ENCODE measurements at places on chromosomes 1 and 21. TPM values are rescaled to one million over a fixed set of nuclear protein-coding genes. Genes with fewer than 3 reads are reported as not detected.

Gene IFI44L
- 54.0 TPM for total RNA-seq

DNA sequence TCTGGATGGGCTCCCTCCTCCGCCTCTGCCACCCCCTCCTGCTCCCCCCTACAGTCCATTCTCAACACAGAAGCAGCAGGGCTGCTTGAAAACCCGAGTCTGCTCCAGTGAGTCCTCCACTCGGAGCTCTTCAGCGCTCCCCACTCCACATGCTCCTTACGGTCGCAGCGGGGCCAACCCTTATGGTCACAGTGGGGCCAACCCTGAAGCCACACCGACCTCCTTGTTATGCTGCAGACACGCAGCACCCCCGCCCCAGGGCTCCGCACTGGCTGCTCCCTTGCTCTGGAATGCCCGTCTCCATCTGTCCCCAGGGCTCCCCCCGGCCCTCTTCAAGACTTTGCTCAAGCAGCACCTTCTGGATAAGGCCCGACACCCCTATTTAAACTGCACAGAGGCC lies 22.6 kb downstream of the GPR157 start:
- no peaks in the 10 kb centered on the region for H3K27me3 ChIP-seq
- no peak overlapping the region for H3K4me3 ChIP-seq
- H3K4me1 ChIP-seq: peaks cover 14% of the 10 kb centered on the region
- no peak overlapping the region for H3K27ac ChIP-seq

Gene ATP6V1G3
- total RNA-seq: not detected

- no peaks in the 10 kb centered on the region for H3K36me3 ChIP-seq
- no peaks in the 10 kb centered on the region for H3K4me1 ChIP-seq
- H3K27me3 ChIP-seq: no peaks in the 10 kb centered on the region
- no peak overlapping the region for H3K27ac ChIP-seq
- no peak for DNase-seq
Measured at GRCh38 chr1:98704474-98704873, 43.0 kb downstream of the SNX7 start.

DNA sequence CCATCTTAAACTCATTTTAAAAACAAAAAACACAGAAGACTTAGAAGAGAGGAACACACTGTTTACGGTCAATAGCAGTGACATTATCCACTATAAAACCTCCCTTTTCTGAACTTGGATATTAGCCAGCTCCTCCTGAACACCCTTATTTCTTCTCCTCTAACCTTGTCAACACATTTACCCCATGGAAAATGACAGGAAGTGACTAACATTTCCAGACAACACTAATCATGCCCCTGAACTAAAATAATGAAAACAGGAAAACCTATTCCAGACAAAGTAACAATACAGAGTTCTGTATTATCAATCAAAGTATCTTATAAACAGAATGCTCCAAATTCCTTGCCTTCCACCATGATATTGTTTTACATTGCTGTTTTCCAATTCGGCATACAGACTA lies 45.3 kb downstream of the PALMD start:
- H3K4me3 ChIP-seq: no peak overlapping the region
- H3K27me3 ChIP-seq: no peaks in the 10 kb centered on the region
- H3K4me1 ChIP-seq: no peaks in the 10 kb centered on the region
- DNase-seq: no peak
- no peaks in the 10 kb centered on the region for H3K36me3 ChIP-seq

DNA sequence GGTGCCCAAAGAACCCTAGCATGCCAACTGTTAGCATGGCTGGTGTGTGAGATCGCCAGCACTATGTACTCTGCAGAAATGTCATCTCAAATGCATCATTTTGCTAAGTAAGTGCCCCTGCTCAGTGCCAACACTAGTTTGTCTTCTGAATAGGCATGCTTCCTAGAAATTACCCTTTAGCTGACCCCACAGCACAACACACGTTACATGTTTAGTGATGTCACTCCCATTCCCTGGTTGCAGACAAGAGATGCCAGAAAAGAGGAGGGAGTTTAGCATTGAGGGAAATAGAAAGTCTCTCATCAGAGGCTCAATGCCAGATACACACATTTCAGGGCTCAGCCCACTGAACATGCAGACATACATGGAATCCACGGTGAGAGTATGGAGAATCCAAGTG lies 9.3 kb upstream of the ST6GALNAC3 start:
- no peak overlapping the region for H3K27ac ChIP-seq
- DNase-seq: no peak
- H3K4me1 ChIP-seq: no peaks in the 10 kb centered on the region
- H3K36me3 ChIP-seq: no peaks in the 10 kb centered on the region
- no peak overlapping the region for H3K4me3 ChIP-seq
- no peaks in the 10 kb centered on the region for H3K27me3 ChIP-seq

GRCh38 chr1:201327687-201328240 lies 44.5 kb downstream of the PKP1 start:
- no peak overlapping the region for H3K27ac ChIP-seq
- no peaks in the 10 kb centered on the region for H3K36me3 ChIP-seq
- no peak overlapping the region for H3K4me3 ChIP-seq
- DNase-seq: peak; percentile 54
- H3K4me1 ChIP-seq: no peaks in the 10 kb centered on the region
- H3K27me3 ChIP-seq: no peaks in the 10 kb centered on the region

GRCh38 chr1:180560200-180560867 lies 1.6 kb downstream of the OVAAL start:
- H3K27ac ChIP-seq: no peak overlapping the region
- H3K27me3 ChIP-seq: no peaks in the 10 kb centered on the region
- no peak for DNase-seq

Gene CD34
- 17.2 TPM for total RNA-seq

GRCh38 chr1:109807822-109808680 lies 44.3 kb upstream of the EPS8L3 start:
- no peaks in the 10 kb centered on the region for H3K27me3 ChIP-seq
- H3K4me1 ChIP-seq: no peaks in the 10 kb centered on the region
- H3K27ac ChIP-seq: no peak overlapping the region
- DNase-seq: no peak

Gene C1QB
- 2,128 TPM for total RNA-seq

- no peaks in the 10 kb centered on the region for H3K27me3 ChIP-seq
- H3K4me1 ChIP-seq: peaks cover 16% of the 10 kb centered on the region
- H3K4me3 ChIP-seq: no peak overlapping the region
- peaks cover 55% of the 10 kb centered on the region for H3K36me3 ChIP-seq
- no peak overlapping the region for H3K27ac ChIP-seq
Measured at GRCh38 chr21:42865776-42866160, 13.6 kb downstream of the WDR4 start.

Gene SLC35A3
- 22.2 TPM for total RNA-seq

GRCh38 chr1:186772228-186772627 lies 56.5 kb upstream of the PLA2G4A start:
- H3K4me1 ChIP-seq: no peaks in the 10 kb centered on the region
- no peak for DNase-seq
- H3K27ac ChIP-seq: no peak overlapping the region
- no peaks in the 10 kb centered on the region for H3K36me3 ChIP-seq

- no peak for DNase-seq
- H3K36me3 ChIP-seq: no peaks in the 10 kb centered on the region
- H3K27ac ChIP-seq: peak overlapping the region; percentile 67
- H3K4me1 ChIP-seq: no peaks in the 10 kb centered on the region
- H3K4me3 ChIP-seq: no peak overlapping the region
Measured at GRCh38 chr1:184483101-184483683, 96.4 kb downstream of the C1orf21 start.

Gene TTLL10
- not detected for total RNA-seq

GRCh38 chr1:153626904-153627714 lies at the start of gene S100A13:
TSS of gene S100A13 (minus strand) at chr1:153627505. CDS start at chr1:153626472, 1,033 bp downstream.
- no peak within 1 kb of the TSS for H3K4me3 ChIP-seq
- no peaks in the 10 kb centered on the region for H3K36me3 ChIP-seq
- peak; percentile 85 for DNase-seq
- H3K27ac ChIP-seq: peak within 1 kb of the TSS; percentile 82
- peaks cover 11% of the 10 kb centered on the region for H3K4me1 ChIP-seq

DNA sequence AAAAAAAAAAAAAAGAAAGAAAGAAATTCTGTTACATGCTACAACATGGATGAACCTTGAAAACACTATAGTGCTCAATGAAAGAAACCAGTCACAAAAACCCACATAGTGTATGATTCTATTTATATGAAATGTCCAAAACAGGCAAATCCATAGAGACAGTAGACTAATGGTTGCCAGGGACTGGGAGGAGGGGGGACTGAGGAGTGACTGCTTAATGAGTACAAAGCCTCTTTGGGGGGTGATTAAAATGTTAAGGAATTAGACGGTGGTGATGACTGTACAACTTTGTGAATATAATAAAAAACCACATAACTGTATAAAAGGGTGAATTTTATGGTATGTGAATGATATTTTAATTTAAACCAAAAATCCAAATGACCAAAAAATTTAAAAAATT lies 116.0 kb upstream of the GUCA2B start:
- no peaks in the 10 kb centered on the region for H3K27me3 ChIP-seq
- no peak overlapping the region for H3K27ac ChIP-seq
- H3K36me3 ChIP-seq: no peaks in the 10 kb centered on the region
- DNase-seq: no peak
- H3K4me3 ChIP-seq: no peak overlapping the region

Gene TFF3
- total RNA-seq: 115 TPM

GRCh38 chr21:44363278-44363677 lies 9.9 kb downstream of the TRPM2 start:
- H3K36me3 ChIP-seq: no peaks in the 10 kb centered on the region
- no peaks in the 10 kb centered on the region for H3K4me1 ChIP-seq
- H3K4me3 ChIP-seq: no peak overlapping the region
- H3K27me3 ChIP-seq: no peaks in the 10 kb centered on the region
- H3K27ac ChIP-seq: no peak overlapping the region
- no peak for DNase-seq

DNA sequence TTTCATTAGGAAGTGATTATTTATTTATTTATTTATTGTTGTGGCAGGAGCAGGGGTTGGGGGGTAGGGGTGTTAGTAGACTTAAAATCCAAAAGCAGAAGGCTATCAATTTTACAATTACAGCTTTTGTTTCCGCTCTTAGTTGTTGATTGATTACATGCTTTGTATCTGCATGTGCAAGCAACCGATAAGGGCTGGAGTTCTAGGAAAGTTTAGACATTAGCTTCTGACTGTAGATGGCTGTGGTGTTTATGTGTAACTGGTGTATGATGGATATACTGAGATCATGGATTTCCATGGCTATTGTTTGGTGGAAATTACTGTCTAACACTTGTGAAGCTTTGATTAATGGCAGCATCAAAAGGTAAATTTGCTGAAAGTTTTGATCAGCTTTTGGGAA lies 2.8 kb downstream of the ST6GALNAC5 start:
- H3K36me3 ChIP-seq: no peaks in the 10 kb centered on the region
- H3K4me3 ChIP-seq: no peak overlapping the region
- peaks cover 27% of the 10 kb centered on the region for H3K27me3 ChIP-seq

Data from spleen (tissue), 13 donors.